Stimulated activated CD4-positive, alpha-beta T cell treated with anti-CD3 and anti-CD28 coated beads, Interleukin-1b, Interleukin-23, amount 100 ng/mL, for 1 hour (primary cell): ENCODE measurements at places on chromosomes 1 and 21.

GRCh38 chr1:216186141-216186540, 237.1 kb downstream of the USH2A start:
- DNase-seq = no peak

DNA sequence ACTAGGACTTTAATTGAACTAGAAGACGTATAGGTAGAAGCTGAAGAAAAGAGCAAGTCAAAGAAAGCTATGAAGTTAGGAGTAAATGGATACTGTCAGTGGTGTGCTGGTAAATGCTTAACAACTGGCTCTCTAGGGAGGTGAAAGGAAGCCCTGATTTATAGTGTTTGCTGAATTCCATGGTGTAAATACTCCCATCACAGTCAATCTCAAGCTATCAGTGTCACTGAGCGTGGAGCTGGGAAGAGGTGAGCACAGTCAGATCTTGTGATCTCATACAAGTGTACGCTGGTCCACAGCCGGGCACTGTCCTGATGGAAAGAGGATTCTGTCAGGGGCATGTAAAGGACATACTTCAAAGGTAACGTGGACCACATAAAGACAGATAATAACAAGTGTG, 28.3 kb downstream of the ELAPOR1 start:
- no peak for DNase-seq

DNA sequence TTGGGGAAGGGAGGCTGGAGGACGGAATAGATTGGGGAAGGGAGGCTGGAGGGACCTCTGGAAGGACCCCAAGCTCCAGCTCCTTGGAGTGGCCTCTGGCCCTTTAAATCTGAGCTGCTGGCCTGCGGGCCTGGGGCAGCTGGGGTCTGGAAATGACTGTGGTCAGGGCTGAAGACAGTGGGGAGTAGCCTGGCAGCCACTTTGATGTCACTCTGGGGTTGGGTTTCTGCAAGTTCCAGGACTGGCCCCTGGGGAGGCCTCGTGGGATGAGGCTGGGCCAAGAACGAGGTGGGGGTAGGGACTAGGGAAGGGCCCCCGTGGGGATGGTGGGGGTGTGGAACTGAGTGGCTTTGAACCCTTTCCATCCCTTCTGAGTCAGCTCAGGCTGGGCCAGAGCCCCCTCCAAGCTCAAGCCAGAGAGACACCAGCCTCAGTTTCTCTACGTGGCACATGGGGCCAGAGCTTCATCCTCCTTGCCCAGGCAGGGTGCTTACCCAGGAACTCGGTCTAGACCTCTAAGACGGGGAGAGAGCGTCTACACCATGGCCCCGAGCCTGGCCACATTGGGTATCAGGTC, 59.7 kb downstream of the ALPL start:
- no peak for DNase-seq

DNA sequence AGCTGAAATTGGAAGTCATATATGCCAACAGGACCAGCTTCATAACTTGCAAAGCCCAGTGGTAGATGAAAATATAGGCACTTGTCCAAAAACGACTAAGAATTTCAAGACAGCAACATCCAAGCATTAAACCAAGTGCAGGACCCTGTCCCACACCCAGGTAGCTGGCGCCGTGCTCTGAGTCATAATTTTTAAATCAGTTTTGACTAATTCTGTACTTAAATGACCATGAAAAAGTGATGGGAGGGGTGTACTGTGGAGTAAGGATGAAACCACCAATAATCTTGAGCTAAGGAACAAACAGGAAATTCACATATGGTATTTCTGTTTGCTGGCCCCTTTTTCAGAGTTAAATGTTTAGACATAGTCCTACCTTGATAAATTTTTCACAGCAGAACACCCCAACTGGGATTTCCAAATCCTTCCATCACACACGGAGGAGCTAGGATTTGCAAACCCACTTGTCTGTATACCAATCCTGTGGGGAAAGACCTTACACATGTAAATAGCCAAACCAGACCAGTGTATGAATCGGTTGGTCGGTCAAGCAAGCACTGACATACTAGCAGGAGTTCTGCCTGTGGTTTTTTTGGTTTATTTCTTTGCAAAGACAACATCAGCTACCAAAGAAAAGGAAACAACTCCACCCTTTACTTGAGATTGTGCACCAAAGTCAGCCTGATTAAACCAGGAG, 235.7 kb upstream of the RAB4A start:
- DNase-seq = no peak

DNA sequence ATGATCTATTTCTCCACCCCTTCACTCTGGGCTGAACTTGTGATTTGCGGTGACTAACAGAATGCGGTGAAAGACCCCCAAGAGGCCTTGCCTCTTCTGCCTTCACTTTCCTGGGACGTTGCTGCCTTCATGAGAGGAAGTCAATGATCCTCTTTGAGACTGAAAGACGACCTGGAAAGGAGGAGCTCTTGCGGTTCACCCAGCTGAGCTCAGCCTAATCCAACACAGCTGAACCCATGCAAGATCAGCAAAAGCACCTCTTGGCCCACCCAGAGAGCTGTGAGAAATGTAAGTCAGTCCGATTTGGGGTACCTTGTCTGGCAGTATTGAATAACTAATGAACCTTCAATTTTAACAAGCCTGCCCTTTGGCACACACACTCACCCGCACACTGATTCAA, 767.4 kb upstream of the TPTE start:
- no peak for DNase-seq

GRCh38 chr1:110525249-110525595, 6.2 kb upstream of the KCNA10 start:
- DNase-seq = no peak

DNA sequence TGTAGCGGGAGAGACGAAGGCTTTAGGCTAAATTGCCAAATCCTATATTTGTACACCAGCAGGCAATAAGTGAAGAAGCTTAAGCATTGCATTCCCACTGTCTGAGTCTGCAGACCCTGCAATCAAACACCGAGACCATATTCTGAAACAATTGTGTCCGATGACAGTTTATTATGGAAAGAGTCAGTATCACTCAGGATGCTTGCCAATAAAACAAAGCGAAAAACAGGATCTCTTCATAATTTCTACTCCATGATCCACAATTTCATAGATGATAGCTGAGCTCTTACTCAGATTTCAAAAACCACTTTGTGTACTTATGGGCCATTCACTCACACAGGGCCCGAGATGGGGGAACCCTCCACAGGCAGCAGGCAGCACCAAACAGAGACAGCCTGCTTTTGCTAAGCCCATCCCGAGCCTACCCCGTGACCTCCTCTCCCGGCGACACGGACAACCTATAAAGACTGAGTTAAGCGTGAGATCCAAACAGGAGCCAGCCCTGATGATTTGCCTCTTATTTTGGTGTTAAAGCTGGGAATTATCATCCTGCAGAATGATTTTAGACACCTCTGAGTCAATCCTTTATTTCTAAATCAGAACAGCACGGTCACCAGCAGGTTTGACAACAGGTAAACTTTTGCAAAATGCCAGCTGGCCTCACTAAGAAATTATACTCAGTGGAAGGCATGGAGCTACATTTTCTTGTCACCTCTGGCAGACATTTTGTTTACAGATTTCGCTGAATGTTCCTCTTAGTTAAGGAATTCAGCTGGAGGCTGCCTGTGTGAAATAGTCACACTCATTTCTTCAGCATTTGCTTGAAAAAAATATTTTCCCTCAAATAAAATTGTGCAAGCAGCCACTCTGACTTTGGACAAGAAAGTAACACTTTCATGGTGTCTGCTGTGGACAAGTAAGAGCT, 212.4 kb downstream of the GPATCH2 start:
- DNase-seq = no peak

- no peak for DNase-seq
Measured at GRCh38 chr1:3857791-3858129, 484 bp downstream of the DFFB start.

- DNase-seq = no peak
Measured at GRCh38 chr1:25735956-25736529, 64.0 kb upstream of the SELENON start.

GRCh38 chr1:190957565-190957964, 479.9 kb upstream of the BRINP3 start:
- no peak for DNase-seq

DNA sequence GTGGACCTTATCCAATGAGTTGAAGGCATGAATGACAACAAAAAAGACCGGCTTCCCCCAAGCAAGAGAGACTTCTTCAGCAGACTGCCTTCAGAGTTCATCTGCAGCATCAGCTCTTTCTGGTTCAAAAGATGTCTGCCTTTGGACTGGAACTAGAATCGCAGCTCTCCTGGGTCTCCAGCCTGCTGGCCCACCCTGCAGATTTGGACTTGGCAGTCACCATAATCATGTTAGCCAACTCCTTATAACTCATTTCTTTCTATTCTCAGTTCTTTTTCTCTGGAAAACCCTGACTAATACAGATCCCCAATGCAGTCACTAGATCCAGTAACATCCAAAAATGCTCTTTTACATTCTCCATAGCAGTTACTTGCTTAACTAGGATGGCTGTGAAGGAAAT, 89.2 kb upstream of the MARK1 start:
- DNase-seq = no peak

- no peak for DNase-seq
Measured at GRCh38 chr21:27769763-27770162, 802.9 kb upstream of the ADAMTS5 start.

GRCh38 chr1:115671176-115671934, 29.6 kb downstream of the VANGL1 start:
- DNase-seq = no peak

- no peak for DNase-seq
Measured at GRCh38 chr21:29657240-29657989, 282.4 kb downstream of the GRIK1 start.

- DNase-seq = no peak
Measured at GRCh38 chr1:94807742-94808491, 12.2 kb upstream of the SLC44A3 start.
